Astrocyte of the cerebellum (primary cell): ENCODE measurements at places on chromosomes 2 and 18.

DNA sequence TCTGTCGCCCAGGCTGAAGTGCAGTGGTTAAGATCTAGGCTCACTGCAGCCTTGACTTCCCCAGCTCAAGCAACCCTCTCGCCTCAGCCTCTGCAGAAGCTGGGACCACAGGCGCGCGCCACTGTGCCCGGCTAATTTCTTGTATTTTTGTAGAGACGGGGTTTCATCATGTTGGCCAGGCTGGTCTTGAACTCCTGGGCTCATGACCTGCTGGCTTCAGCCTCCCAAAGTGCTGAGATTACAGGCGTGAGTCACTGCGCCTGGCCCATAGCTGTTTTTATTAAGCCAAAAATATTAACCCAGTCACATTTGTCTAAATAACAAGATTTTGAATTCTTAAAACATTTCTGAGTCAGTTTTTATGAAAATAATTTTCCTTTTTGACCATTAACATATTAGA, 6.3 kb upstream of the SFT2D3 start:
- DNase-seq = no peak

GRCh38 chr18:12458771-12459170, 51.0 kb downstream of the PRELID3A start:
- no peak for DNase-seq

DNA sequence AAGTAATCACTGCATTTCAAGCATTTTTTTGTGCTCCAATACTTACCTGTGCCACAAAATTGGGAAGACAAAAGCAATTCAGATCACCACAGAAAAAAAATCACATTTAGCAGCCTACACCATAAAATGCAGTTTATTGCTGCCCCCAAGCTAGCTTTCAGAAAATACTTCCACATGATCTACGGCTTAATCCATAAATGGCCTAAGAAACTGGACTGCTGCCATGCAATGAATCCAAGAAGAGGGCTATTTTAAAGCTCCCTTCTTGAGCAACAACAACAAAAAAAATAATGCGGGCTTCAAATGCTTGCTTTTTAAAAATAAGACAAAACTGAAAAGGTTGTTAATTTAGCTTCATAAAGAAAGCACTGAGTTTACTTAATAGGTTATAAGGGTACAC, 272.3 kb downstream of the RAD51AP2 start:
- DNase-seq = peak; percentile 5

DNA sequence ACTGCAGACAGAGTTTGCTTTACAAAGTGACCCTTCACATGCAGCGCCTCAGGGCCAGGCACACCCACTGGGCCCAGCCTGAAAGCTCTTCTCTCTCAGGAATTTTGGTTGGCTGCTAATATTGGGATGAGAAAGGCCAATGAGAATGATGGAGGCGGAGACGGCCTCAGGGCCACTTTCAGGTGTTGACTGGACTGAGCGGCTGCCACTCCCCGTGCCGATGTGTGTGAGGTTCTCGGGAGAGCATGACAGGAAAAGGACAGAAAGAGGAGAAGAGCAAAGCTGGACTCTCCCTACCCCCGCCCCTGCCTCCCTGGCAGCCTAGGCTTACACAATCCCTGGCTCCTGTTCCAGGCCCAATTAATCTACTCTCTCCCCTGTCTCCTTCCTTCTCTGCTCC, 155.7 kb downstream of the CELF4 start:
- DNase-seq = no peak

DNA sequence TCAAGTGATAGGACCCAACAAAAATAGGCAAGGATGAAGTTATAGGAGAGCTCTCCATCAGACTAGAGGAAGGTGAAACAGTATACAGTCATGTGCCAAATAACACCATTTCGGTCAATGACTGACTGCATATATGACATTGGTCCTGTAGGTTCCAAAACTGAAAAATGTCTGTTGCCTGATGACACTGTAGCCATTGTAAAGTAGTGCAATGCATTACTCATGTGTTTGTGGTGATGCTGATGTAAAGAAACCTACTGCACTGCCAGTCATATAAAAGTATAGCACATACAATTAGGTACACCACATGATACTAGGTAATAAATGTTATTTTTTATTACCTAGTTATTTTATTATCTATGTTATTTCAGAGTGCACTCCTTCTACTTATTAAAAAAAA, 147.9 kb downstream of the GREB1L start:
- no peak for DNase-seq

GRCh38 chr2:177244244-177244771, 20.2 kb downstream of the NFE2L2 start:
- DNase-seq = no peak

GRCh38 chr2:99974682-99975375, 167.6 kb downstream of the AFF3 start:
- no peak for DNase-seq

DNA sequence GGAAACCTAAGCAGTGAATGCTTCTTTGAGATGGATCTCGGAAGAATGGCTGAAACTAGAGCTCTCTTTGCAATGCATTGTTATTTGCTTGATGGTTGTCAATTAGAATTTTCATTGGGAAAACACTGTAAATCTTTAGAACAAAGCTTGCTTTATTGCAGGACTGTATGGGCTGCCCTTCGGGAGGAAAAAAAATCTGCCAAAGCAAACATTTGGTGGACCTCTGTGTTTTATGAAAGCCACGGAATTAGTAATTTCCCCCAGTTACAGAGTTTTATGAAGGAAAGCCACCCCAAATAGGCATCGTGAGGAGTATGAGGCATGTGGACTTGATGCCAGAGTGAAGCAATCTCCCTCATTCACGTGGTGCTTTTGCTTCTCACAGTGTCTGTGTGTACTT, 33.5 kb downstream of the RHBDD1 start:
- no peak for DNase-seq

GRCh38 chr2:11677136-11678055, 7.4 kb upstream of the NTSR2 start:
- no peak for DNase-seq

- no peak for DNase-seq
These were observed 9.0 kb upstream of the LCT start for GRCh38 chr2:135845997-135846396.

DNA sequence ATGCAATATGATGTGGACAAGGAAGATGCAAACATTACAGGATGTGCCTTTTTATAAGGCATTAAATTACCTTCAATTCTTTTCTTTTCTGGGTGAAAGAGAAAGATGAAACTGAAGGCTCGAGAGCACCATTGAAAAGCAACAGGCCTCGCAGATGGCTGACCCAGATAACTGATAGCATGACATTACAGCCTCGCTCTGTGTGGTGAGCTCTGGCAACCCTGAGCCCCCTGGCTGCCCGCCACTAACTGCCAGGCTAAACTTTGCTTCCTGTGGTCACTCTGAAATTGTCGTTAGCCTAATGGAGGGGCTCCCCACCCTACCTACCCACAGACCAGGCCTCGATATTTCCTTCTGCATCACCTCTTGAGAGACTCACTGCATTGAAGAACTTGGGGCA, 516.8 kb upstream of the FANCL start:
- DNase-seq = no peak

DNA sequence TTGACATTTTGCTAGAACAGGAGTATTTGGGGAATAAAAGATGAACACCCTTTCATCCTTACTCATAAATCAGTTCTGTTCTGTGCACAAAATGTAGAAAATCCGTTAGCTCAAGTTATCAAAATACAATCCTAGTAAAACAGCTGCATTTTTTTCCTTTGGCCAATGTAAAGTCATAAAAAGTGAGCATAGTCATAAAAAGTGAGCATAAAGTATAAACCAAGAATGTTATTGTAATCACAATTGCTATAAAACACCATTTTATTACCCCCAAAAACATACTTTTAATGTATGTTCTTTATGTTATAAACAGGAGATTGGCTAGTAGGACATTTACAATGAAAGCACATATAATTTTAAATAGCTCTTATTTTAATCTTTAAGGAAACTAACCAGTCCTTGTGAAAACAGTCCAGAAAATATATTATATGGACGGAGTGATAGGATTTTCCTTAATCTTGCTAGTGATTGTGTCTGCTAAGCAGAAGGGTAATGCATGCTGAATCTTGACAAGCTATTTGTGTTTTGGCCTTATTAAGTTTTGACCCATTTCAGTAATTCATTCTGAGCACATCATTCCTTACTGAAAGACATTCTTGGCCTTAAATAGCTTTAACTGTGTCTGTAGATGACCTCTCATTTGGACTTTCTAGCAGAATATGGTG, 891.8 kb downstream of the DSC3 start:
- no peak for DNase-seq

- DNase-seq = peak; percentile 11
These were observed 118.8 kb upstream of the EPB41L3 start for GRCh38 chr18:5662586-5663090.

GRCh38 chr2:239394346-239394945, 6.4 kb downstream of the HDAC4 start:
- DNase-seq = no peak

- DNase-seq = no peak
These were observed 40.2 kb downstream of the SOCS6 start for GRCh38 chr18:70329071-70329470.

GRCh38 chr2:62631160-62632085, 74.1 kb upstream of the EHBP1 start:
- DNase-seq = no peak

- DNase-seq = no peak
These were observed 73.7 kb downstream of the SP3 start for GRCh38 chr2:173891315-173892037.

DNA sequence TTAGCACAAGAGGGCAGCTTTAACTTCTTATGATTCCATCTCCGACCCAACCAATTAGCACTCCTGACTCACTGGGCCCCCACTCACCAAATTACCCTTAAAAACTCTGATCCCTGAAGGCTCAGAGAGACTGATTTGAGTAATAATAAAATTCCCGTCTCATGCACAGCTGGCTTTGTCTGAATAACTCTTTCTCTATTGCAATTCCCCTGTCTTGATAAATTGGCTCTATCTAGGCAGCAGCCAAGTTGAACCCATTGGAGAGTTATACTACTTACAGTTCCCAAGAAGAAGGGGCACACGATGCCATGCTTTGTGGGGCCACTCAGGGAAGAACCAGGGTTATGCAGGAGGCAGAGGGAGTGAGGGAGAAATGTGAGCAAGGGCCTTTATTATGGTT, 632.8 kb downstream of the TSN start:
- no peak for DNase-seq

DNA sequence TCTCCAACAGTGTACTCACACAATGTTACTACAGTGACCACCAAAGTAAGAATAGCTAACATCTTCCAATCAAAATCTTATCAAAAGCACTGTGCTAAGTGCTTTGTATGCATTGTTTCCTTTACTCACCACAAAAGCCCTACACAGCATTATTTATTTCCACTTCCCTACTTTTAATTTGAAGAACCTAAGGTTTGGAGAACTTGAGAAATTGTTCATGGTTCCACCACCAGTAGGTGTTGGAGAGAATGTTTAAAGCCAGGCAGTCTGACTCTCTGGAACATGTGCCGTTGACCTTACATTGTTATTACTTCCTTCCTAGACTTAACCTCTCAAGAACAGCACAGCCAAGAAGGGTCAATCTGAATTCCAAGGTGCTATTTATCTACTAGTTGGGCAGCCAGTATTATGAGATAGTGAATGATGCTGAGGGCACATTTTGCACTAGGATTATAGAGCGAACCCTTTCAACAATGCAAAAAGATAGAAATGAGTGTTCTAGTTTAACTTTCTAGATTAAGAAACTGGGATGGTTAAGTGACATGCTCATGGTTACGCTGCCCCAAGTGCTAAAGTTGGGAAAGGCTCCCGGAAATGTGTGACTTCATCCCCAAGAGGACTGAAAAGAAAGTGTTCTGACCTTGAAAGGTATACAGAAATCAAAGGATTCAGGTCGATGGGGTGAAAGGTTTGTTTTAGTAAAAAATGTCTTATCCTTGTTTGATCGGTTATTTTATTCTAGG, 55.2 kb upstream of the FAM136A start:
- DNase-seq = no peak

- peak; percentile 27 for DNase-seq
These were observed 529.8 kb upstream of the VRK2 start for GRCh38 chr2:57516698-57517340.

- DNase-seq = no peak
These were observed 66.8 kb downstream of the COA5 start for GRCh38 chr2:98541489-98541888.

GRCh38 chr2:239298116-239298804, 102.6 kb downstream of the HDAC4 start:
- DNase-seq = no peak

DNA sequence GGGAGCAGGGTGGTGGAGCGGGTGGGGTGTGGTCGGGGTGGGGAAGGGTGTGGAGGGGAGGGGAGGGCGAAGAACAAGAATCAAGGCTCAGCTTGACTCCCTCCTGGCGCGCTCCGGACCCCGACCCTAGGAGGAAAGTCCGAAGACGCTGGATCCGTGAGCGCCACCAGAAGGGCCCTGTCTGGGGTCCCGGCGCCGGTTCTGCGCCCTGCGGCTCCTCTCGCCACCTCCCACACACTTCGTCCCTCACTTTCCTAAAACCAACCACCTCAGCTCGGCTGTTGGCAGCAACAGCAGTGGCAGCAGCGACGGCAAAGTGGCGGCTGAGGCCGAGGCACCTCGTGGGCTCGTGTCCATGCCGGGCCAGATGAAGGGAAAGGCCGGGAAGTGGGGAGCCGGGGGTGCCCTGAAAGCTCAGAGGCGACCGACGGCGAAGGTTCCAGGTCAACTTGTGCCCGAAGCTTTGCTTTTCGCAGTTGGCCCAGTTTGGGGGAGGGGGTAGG, 2.1 kb downstream of the KLHL14 start:
- DNase-seq = no peak

- peak; percentile 33 for DNase-seq
These were observed 643.3 kb downstream of the SOCS6 start for GRCh38 chr18:70931942-70932814.

DNA sequence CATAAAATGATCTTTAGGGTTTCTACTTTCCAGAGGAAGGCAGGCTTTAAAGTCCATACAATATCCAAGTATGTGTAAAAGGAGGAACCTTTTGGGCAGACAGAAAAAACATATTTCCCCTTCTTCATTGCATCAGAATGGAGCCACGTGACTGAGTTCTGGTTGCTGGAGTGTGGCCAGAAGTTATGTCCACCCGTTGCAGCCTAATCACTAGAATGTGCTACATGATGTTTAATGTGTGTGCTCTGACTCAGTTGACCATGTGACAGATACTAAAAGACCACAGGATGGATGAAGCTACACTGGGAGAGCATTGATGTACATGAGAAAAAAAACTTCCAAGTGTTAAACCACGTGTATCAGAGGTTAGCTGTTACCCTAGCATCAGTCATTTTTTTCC, 460.9 kb downstream of the RIT2 start:
- no peak for DNase-seq
